ENCODE measurements at places on chromosomes 3 and 15.

DNA sequence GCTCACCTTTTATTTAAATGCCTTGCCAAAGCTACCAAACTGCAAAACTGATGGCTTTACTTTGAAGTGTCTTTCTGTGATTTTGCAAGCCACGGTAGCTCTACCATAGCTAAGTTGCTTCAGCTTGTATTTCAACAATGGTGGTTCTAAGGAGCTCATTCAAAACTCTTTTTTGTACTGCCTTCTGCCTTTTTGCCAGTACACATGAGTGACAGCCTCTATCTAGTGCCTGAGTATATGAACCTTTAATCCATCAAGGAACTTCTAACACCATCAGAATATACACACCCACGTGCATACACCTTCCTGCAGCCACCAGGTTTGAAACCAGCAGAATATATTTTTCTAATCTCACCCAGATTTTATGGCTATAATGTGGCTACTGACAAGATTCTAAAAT, 10.4 kb upstream of the NR2F2 start:
- no peaks in the 10 kb centered on the region for H3K27me3 ChIP-seq
- no peak overlapping the region for H3K4me3 ChIP-seq
- peaks cover 8% of the 10 kb centered on the region for H3K4me1 ChIP-seq
- no peak overlapping the region for H3K27ac ChIP-seq
- H3K36me3 ChIP-seq: no peaks in the 10 kb centered on the region

DNA sequence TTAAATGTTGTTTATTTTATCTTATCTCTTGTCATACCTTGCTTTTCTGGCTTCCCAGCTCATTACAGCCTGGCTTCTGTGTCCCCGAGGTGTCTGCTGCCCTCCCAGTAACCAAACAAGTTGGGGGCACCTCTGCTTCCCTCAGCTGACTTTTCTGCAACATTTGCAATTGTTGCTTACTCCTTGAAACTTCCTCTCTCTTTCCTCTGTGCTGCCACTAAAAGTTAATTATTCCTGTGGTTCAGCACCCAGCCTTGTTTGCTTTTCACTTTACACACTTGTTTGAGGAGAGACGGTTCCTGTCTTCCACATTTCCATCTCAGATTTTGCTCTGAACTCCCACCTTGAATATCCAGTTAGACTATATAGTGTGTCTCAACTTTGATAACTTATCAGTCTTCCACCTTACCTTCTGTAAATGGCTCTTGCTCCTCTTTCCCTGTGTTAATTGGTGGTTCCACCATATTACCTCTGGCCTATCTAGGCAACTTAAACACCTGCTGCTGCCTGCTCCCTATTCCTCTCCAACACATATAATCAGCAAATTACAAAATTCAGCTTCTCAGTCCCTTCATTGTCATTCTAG, 21.6 kb downstream of the MCTP2 start:
- DNase-seq: no peak
- H3K4me1 ChIP-seq: no peaks in the 10 kb centered on the region

DNA sequence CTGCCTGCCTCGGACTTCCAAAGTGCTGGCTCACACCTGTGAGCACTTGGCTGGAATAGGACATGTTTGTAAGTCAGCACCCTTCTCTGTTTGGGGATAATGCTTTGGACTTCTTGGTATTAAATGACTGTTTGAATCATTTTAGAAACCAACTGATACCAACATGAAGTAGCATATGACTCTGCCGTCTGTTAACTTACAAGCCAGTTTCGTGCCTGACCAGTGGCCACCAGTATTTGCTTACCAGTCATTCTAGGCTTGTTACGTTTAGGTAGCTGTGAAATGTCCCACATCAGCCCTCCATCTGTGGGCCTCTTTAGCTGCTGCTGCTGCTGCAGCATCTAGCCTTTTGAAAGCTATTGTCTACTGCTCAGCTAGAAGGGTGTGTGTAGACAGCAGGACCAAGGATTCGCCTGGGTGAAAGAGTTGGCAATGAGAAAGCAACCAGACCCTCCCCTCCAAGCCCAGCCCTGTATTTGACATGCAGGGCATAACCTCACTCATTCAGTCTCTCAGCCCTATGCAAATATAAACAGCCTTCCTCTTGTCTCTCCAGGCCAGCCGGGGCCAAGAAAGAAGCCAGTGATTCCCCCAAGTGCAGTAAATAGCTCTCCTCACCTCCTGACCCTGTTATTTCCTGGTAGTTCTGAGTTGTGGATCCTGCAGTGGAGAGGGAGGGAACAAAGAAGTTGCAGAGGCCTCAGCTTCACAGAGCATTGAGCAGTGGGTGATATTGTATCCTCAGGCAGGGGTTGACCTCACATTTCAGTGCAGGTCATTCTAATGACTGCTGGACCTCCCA, 51.0 kb downstream of the NKIRAS1 start:
- H3K27me3 ChIP-seq: no peaks in the 10 kb centered on the region
- peaks cover 14% of the 10 kb centered on the region for H3K4me1 ChIP-seq
- H3K27ac ChIP-seq: no peak overlapping the region
- DNase-seq: peak; percentile 37
- no peaks in the 10 kb centered on the region for H3K36me3 ChIP-seq

DNA sequence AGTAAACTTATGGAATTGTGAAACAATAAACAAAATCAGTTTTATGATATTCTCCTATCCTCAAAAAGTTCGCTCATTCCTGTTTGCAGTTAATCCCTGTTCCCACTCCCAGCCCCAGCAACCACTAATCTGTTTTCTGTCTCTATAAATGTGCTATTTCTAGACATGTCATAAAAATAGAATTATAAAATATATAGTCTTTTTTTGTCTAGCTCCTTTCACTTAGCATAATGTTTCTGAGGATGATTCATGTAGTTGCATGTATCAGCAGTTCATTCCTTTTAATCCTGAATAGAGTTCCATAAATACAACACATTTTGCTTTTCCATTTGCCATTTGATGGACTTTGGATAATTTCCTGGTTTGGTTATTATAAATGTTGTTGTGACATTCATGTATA, 140.0 kb downstream of the KCNAB1 start:
- H3K4me3 ChIP-seq: no peak overlapping the region
- no peaks in the 10 kb centered on the region for H3K36me3 ChIP-seq
- H3K27ac ChIP-seq: no peak overlapping the region
- DNase-seq: peak; percentile 8
- H3K27me3 ChIP-seq: no peaks in the 10 kb centered on the region
- no peaks in the 10 kb centered on the region for H3K4me1 ChIP-seq

DNA sequence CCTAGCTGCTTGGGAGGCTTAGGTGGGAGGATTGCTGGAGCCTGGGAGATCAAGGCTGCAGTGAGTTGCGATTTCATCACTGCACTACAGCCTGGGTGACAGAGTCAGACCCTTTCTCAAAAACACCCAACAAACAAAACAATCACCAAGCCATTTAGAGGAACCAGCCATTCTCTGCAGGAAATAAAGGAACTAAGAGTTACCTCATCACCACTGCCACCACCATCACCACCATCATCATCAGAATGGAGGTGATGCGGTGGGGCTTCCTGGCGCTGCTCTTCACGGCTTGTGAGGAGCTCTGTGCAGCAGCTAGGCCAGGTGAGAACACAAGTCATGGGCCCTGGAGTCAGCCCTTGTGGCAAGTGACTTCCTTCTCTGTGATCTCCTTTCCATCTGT, 37.7 kb upstream of the KLHL25 start:
- peaks cover 4% of the 10 kb centered on the region for H3K27me3 ChIP-seq
- no peaks in the 10 kb centered on the region for H3K4me1 ChIP-seq
- DNase-seq: no peak
- H3K36me3 ChIP-seq: no peaks in the 10 kb centered on the region

- H3K4me1 ChIP-seq: no peaks in the 10 kb centered on the region
- H3K27ac ChIP-seq: no peak overlapping the region
- no peaks in the 10 kb centered on the region for H3K36me3 ChIP-seq
- no peaks in the 10 kb centered on the region for H3K27me3 ChIP-seq
- no peak overlapping the region for H3K4me3 ChIP-seq
- DNase-seq: no peak
Measured at GRCh38 chr3:152060701-152061100, 187.3 kb downstream of the SUCNR1 start.

DNA sequence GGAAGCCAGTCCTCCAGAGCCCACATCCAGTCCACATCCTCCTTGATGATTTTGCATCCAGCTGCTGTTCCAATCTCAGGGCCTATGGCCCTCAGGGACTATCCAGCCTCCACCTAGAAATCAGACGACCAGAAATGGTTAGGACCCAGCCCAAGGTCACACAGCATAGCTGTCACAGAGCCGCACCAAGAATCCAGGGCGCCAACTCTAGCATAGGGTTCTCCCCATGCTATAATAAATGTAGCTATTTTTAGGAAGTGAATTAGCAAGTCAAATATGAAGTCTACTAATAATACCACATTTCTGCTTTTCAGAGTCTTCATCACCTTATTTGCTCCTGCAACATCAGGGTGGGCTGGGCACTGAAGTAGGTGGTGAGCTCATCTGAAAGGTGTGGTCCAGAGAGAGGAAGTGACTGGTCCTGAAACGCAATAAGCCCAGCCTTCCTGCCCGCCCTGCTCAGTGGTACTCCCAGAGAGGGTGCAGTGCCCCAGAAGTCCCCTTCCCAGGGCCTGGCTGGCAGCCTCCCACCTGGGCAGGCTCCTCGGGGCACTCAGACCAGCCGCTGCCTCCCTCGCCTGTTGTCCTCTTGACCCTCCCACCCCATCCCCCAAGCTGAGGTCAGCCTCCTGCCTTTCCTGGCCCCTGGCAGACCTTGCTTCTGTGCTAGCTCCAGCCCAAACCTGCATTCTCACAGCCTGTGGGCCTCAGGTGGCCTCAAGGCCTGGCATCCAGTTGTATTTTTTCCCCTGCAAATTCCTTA, 17.6 kb upstream of the CYP11A1 start:
- H3K36me3 ChIP-seq: no peaks in the 10 kb centered on the region
- H3K4me3 ChIP-seq: no peak overlapping the region
- H3K4me1 ChIP-seq: peaks cover 7% of the 10 kb centered on the region
- DNase-seq: peak; percentile 82

GRCh38 chr3:182412066-182412465, 381.2 kb upstream of the ATP11B start:
- H3K4me3 ChIP-seq: no peak overlapping the region
- H3K4me1 ChIP-seq: no peaks in the 10 kb centered on the region
- no peak for DNase-seq

- no peaks in the 10 kb centered on the region for H3K27me3 ChIP-seq
- peaks cover 20% of the 10 kb centered on the region for H3K4me1 ChIP-seq
- peaks cover 4% of the 10 kb centered on the region for H3K36me3 ChIP-seq
- no peak within 1 kb of the TSS for H3K4me3 ChIP-seq
Measured at GRCh38 chr3:49422379-49423248, at the start of gene AMT. Gene AMT (minus strand): TSS chr3:49422473. CDS start chr3:49422450, 23 bp downstream.

DNA sequence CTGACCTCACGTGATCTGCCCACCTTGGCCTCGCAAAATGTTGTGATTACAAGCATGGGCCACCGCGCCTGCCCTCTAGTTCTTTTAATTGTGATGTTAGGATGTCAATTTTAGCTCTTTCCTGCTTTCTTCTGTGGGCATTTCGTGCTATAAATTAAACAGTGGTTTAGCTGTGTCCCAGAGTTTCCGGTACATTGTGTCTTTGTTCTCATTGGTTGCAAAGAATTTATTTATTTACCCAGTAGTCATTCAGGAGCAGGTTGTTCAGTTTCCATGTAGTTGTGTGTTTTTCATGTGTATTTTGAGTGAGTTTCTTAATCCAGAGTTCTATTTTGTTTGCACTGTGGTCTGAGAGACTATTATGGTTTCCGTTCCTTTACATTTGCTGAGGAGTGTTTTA, 30.1 kb downstream of the MYRIP start:
- H3K36me3 ChIP-seq: no peaks in the 10 kb centered on the region
- no peak for DNase-seq
- no peaks in the 10 kb centered on the region for H3K27me3 ChIP-seq
- no peak overlapping the region for H3K4me3 ChIP-seq

- no peak overlapping the region for H3K27ac ChIP-seq
- H3K36me3 ChIP-seq: no peaks in the 10 kb centered on the region
- H3K4me1 ChIP-seq: peaks cover 14% of the 10 kb centered on the region
- no peak overlapping the region for H3K4me3 ChIP-seq
- H3K27me3 ChIP-seq: no peaks in the 10 kb centered on the region
Measured at GRCh38 chr15:62779036-62779770, 263.3 kb upstream of the TPM1 start.

- no peaks in the 10 kb centered on the region for H3K36me3 ChIP-seq
- DNase-seq: no peak
- peaks cover 2% of the 10 kb centered on the region for H3K4me1 ChIP-seq
- H3K4me3 ChIP-seq: no peak overlapping the region
Measured at GRCh38 chr3:188026191-188026968, 127.6 kb upstream of the LPP start.

GRCh38 chr15:85943151-85943550, 136.5 kb upstream of the AGBL1 start:
- no peak for DNase-seq
- no peaks in the 10 kb centered on the region for H3K27me3 ChIP-seq
- H3K27ac ChIP-seq: no peak overlapping the region
- no peak overlapping the region for H3K4me3 ChIP-seq
- no peaks in the 10 kb centered on the region for H3K4me1 ChIP-seq
- no peaks in the 10 kb centered on the region for H3K36me3 ChIP-seq

DNA sequence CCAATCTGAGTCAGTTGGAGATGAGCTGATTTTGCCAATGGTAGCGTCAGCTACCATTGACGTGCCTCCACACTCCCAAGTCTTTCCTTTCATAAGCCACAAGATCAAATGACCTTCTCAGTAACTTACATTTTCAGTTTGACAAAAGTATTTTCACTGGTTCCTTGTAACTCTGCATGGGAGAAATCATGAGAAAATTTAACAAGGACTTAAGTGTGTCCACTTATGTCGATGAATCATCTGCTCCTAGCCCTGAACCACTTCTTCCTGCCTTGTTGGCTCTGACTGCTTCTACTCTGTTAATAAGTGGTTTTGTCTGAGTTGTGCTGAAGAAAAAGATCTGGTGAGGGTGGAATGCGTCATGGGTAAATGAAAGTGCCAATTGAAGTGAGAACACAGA, 101.2 kb downstream of the NFKBIZ start:
- H3K4me1 ChIP-seq: no peaks in the 10 kb centered on the region
- DNase-seq: peak; percentile 24
- H3K27me3 ChIP-seq: no peaks in the 10 kb centered on the region
- H3K4me3 ChIP-seq: no peak overlapping the region
- no peak overlapping the region for H3K27ac ChIP-seq
- H3K36me3 ChIP-seq: no peaks in the 10 kb centered on the region

GRCh38 chr3:114329823-114330222, 36.0 kb downstream of the TIGIT start:
- H3K27me3 ChIP-seq: no peaks in the 10 kb centered on the region

GRCh38 chr15:80456517-80457492, 52.6 kb downstream of the ARNT2 start:
- no peak overlapping the region for H3K4me3 ChIP-seq
- peak; percentile 62 for DNase-seq
- no peaks in the 10 kb centered on the region for H3K27me3 ChIP-seq

DNA sequence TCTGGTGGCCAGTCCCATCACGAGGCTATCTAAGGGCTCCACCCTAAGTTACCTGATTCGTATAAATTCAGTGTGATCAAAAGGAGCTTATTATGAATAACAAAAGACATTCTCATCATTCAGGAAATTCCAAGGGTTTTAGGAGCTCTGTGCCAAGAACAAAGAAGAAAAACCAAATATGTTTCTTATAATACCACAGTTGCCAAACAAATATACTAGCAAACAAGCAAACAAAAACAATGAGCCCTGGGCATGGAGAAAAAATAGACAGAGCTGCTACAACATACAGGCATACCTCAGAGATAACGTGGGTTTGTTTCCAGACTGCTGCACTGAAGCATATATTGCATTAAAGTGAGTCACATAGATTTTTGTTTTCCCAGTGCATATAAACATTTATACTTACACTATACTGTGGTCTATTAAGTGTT, 20.2 kb upstream of the CFAP161 start:
- no peaks in the 10 kb centered on the region for H3K27me3 ChIP-seq
- no peaks in the 10 kb centered on the region for H3K36me3 ChIP-seq
- no peak overlapping the region for H3K27ac ChIP-seq
- peaks cover 3% of the 10 kb centered on the region for H3K4me1 ChIP-seq
- DNase-seq: peak; percentile 31
- no peak overlapping the region for H3K4me3 ChIP-seq
